ENCODE measurements at places on chromosomes 4 and X.

DNA sequence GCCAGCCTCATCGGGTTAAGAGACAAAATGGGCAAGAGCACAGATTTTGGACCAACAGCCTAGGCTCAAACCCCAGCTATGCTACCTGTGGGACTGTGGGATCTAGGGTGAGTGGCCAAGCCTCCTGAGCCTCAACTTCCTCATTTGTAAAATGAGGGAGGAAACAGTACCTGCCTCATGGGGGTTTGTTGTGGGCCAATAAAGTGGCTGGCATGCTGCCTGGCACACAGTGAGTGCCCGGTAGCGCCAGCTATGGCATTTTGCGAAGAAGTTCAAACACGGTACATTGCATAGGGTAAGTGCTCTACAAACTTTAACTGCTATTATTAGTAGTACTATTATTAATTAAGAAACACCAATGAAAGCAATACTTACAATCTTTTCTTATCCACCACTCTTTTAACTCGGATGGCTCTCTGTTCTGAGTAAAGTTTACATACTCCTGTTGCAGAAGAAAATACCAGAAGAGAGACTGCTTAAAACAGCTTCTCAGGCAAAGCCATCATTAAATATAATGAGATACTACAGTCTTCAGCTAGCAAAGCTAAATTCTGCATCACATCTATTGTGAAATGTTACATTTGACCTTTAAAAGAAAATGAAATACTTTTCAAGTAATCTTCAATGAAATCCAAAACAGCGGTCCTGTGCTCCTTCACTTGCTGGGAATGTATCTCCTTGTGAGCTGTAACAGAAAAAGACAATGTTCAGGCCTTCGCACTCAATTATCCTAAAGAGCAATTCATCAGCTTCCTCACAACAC, 70.1 kb downstream of the NSG1 start:
- no peak for DNase-seq

- no peak for DNase-seq
Observed at GRCh38 chr4:174860588-174860987, 31.5 kb upstream of the GLRA3 start.

- DNase-seq: no peak
Observed at GRCh38 chrX:13418126-13419097, 98.6 kb upstream of the ATXN3L start.

GRCh38 chrX:154531626-154532025, 15.0 kb downstream of the G6PD start:
- DNase-seq: no peak

GRCh38 chr4:140691369-140691768, 64.8 kb downstream of the TBC1D9 start:
- no peak for DNase-seq

DNA sequence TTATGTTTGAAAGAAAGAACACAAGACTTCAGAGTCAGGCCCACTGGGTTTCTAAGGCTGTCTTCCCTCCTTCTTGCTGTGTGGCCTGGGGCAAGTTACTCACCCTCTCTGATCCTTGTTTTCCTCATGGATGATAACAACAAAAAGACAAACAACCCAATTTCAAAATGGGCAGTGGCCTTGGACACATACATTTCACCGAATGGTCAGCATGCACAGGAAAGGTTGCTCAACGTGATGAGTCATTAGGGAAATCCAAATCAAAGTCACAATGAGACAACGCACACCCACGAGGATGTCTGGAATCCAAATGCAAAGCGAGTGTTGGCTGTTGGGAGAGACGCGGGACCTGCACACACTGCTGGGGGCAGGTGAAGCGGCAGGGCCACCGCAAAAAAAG, 50.8 kb upstream of the PPP2R2C start:
- DNase-seq: no peak

DNA sequence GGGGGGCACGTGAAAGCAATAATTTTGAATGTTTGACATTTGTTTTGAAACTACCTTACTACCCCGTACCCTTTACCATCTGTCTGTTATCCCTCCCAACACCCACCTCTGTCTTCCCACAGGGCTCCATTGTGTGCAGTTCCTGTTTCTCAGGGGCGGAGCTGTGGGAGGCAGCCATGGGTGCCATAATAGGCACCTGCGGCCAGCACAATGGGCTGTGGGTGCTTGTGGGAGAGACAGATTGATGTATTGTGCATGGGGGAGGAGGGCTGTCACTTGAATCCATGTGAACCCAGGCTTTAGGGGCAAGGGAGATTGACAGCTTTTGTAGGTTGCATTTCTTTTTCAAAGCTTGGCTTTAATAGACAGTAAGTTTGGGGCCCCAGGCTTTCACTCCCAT, 122.6 kb upstream of the CXorf66 start:
- no peak for DNase-seq

DNA sequence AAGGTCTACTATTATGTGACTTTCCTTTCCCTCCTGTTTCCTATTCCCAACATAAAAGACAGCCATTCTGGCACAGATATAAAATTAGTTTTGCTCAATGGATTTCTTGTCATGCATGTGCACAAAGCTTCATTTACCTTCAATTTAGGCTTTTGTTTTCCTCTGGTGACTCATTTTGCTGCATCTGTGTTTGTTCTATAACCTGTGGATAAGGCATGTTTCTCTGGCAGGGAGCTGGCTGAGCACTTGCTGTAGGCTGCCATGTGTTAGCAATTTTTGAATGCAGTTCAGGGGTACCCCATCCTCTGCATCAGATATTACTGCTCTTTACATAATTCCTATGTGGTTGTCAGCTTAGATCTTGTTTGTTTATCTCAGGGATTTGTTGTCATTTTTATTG, 202.8 kb upstream of the GRID2 start:
- no peak for DNase-seq

DNA sequence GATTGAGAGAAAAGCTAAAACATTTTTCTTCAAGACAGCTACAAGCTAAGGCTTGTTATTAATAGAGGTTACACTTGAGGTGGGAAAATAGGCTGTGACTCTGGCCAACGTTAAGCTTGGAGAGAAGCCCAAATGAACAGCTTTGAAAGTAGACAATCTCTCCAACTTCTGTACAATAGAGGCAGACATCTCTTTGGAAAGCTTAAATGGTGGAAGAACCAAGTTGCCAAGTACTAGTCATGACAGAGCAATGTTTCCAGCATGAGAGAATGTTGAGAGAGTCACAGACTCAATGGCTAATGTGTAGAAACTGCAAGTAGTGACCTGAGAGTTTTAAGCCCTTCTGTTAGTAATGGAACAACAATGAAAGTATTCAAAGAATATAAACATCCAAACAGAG, 298.1 kb downstream of the INPP4B start:
- no peak for DNase-seq

GRCh38 chrX:94676285-94676684, 1002.3 kb downstream of the FAM133A start:
- DNase-seq: no peak

DNA sequence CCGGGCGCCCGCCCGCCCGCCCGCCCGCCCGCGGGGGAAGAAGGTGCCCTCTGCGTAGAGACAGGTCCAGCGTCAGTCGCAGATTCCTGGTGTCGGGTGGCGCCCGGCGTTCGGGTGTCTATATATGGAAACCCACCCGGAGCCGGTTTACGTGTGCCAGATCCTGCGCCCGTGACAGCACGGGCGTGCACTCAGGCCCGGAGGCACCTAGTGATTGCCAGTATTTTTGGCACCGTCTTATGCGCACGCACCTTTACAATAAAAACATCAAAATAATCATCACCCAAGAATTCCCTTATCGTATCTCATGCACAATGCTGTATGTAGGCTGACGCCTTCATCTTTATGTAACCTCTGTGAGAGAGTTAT, 519 bp downstream of the SLC25A4 start:
- DNase-seq: peak; percentile 16

GRCh38 chr4:109451544-109452273, 18.1 kb downstream of the SEC24B start:
- DNase-seq: no peak

- no peak for DNase-seq
Observed at GRCh38 chr4:5052204-5052702, 973 bp downstream of the STK32B start.

- no peak for DNase-seq
Observed at GRCh38 chr4:174255786-174256185, 27.7 kb downstream of the FBXO8 start.

DNA sequence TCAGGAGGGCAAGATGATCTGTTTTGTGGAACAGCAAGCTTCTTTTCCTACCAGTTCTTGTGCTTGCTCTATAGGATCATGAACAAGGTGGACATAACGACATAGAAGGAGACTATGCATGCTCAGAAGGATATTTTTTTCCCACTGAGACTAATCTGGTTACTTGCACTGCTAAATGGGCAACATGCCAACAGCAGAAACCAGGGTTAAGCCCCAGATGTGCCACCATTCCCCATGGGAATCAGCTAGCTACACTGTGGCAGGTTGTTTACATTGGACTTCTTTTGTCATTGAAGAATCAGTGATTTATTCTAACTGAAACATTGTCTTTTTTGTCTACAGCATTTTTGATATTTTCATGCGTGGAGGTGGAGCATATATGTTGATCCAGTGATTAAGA, 165.6 kb downstream of the C4orf33 start:
- no peak for DNase-seq

GRCh38 chrX:15465347-15465746, 27.8 kb downstream of the PIR start:
- no peak for DNase-seq

DNA sequence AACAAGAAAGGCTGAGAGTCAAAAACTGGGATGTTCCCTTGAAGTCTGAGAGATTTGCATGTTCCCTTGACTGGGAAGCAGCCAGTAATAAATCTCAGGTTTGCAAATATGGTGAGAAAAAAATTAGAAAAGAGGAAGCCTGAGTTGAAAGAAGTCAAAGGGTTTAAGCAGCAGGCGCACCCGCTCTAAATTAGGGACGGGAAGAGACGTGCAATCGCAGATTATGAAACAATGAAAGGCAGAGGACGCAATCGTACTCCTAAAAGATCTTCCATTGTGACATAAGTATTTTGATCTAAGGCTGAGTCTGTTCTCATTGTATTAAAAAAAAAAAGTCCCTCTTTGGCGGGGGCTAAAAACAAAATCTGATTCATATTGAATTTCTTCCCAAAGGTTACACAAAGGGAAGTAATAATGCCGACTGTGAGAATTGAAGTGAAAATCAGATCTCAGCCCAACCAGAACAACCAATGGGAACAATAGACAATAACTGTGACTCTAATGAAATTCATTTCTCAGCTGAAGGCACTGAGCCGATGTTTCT, 28.2 kb downstream of the SAT1 start:
- DNase-seq: peak; percentile 39

- DNase-seq: peak; percentile 62
Observed at GRCh38 chrX:119887721-119888425, 7.8 kb upstream of the AKAP14 start.

DNA sequence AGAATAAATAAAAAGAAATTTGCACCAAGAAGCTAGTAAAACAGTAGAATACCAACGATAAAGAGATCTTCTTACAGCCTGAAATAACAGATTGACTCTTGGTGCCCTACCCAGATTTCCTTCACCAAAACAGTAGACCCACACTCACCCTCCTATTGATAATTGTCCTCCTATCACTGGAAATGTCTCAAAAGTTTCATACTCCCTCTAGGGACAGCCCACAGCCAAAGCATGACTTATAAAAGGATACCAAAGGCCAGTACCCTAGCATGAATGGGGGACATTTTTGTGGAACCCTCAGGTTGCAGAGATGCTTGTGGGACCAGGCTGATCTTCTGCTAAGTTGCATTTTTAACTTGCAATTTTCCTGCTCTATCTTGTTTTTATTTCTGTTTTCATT, 104.1 kb downstream of the INPP4B start:
- no peak for DNase-seq

DNA sequence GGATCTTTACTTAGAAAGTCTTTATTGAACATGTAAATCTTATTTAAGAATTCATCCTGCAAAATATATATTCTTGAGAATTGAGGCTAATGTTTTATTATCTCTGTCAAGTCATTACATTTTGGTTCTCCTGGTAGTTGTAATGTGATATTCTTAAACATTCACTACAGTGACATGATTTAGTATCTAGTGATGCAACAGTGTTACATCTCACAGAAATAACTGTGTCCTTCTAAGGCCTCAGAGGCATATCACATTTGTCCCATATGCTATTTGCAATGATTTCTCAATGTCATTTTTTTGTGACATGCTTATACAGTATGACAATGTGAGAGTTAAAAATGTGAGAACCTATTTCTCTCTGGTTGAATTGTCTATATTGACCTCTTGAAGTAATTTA, 34.1 kb downstream of the PRRG1 start:
- DNase-seq: no peak

DNA sequence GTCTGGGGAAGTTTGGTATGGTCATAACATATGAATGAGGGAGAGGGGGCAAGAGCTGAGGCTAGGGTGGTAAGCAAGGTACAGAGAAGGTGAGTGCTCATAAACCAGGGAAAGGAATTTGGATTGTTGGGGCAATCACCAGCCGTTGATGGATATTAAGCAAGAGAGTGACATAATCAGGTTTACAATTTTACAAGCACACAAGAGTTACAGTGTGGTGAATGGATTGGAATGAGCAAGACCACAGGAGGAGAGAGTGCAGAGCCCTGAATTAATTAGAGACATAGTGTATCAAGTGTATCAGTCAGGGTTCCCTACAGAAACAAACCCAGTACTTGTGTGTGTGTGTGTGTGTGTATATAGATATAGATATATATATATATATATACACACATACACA, 18.7 kb upstream of the FMR1NB start:
- no peak for DNase-seq

GRCh38 chrX:76957485-76957884, 489.7 kb upstream of the FGF16 start:
- no peak for DNase-seq

GRCh38 chr4:144611850-144612249, 34.1 kb upstream of the HHIP start:
- no peak for DNase-seq

DNA sequence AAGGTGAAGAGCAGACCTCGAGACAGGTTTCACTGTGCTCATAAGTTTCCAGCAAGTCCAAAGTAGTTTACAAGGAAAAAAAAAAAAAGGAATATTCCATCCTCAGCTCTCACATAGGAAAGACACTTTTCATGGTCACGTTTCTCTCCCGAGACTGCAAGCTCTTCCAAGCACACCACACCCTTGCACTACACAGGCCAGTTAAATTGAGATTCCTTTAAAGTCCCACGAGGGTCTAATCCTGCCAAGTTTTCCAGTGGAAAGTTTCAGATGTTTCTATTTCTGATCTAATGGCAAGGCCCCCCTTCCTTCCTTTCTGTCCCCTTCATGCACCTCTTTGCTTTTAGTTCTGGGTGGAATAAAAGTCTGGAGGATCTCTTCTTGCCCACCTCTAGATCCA, 67.9 kb upstream of the PCDH19 start:
- no peak for DNase-seq

DNA sequence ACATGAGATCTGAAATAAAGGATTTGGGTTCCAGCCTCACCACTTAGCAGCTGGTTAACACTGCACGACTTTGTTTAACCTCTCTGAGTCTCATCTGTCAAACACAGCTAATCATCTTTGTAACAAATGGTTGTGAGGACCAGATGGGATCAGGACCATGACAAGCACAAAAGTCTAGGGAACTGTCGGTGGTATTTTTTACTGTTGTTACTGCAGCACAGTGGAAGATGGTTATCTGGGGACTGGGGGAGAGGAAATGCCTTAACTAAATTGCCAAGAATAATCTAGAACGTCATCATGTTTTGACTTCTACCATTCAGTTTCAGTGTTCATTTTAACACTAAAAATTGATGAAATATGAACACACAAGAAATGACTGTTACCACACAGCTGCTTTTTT, 99.5 kb downstream of the ADGRA3 start:
- no peak for DNase-seq

Measured in CD4-positive, alpha-beta T cell treated with Interleukin-1 beta for 1 hour (primary cell).